ENCODE measurements at places on chromosomes 12 and 14.

- no peak for DNase-seq
Measured at GRCh38 chr12:109020146-109020795, 597 bp downstream of the SVOP start.

DNA sequence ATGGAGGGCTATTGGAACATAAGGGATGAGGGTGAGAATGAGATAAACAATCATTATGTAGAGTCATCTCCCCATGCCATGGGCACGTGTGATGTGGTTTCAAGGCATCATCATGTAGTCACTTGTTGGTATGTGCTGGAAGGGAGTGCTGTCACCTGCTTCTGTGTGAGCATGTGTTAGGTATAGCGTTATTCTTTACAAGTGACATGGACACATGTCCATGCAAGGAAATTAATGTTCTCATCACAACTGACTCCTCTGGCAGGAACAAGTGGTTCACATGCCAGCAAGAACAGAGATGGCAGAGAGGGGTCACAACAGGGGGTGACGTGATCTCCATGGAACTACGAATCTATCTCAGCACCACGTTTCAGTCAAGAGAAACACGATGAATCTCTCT, 815.8 kb downstream of the BCL11B start:
- no peak for DNase-seq

- DNase-seq: no peak
Measured at GRCh38 chr12:114306646-114307045, 99.3 kb downstream of the TBX5 start.

DNA sequence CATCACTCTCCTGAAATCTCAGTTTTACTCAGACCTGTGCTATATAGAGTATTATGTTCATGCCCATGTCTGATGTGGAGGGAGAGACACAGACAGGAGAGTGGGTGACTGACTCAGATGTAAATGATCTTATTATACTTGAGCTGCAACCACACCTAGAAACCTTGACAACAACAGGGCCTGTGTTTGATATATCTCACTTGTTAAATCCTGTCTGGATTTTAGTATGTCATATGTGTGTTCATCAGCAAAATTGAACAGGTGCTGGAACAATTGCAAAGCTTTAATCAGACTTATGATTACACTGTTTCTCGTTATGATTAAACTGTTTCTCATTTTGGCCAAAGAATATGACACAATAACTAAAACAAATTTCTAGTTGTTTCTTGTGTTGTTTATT, 37.7 kb downstream of the DIP2B start:
- peak; percentile 47 for DNase-seq

GRCh38 chr14:70981000-70981952, 74.0 kb downstream of the PCNX1 start:
- no peak for DNase-seq

- no peak for DNase-seq
Measured at GRCh38 chr12:15214851-15215601, 6.2 kb downstream of the RERG start.

- no peak for DNase-seq
Measured at GRCh38 chr12:61384511-61384910, 875.7 kb upstream of the USP15 start.

- DNase-seq: no peak
Measured at GRCh38 chr12:127205781-127206555, 1061.0 kb upstream of the TMEM132C start.

All from GM12865 (cell line).